ENCODE measurements at places on chromosomes 6 and 20. TPM values are rescaled to one million over a fixed set of nuclear protein-coding genes. Genes with fewer than 3 reads are reported as not detected.

DNA sequence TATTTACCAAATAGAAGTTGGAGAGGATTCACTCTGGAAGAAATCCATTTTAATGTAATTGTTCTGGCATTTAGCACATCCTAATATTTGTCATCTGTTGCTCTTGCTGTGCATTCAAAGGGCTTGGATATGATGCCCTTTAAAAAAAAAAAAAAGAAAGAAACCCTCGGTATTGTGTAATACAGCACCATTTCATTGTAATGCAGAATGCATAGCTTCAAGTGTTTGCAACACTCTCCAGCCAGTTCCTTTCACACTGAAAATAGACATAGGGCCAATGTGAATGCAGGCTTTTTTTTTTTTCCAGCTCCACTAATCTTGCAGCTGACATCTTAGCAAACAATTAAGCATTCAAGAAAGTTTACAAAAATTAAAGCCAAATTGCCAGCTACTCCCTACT, 197.4 kb upstream of the POU3F2 start:
- DNase-seq = no peak

COL11A2 gene
- polyA plus RNA-seq = 35.8 TPM

DNA sequence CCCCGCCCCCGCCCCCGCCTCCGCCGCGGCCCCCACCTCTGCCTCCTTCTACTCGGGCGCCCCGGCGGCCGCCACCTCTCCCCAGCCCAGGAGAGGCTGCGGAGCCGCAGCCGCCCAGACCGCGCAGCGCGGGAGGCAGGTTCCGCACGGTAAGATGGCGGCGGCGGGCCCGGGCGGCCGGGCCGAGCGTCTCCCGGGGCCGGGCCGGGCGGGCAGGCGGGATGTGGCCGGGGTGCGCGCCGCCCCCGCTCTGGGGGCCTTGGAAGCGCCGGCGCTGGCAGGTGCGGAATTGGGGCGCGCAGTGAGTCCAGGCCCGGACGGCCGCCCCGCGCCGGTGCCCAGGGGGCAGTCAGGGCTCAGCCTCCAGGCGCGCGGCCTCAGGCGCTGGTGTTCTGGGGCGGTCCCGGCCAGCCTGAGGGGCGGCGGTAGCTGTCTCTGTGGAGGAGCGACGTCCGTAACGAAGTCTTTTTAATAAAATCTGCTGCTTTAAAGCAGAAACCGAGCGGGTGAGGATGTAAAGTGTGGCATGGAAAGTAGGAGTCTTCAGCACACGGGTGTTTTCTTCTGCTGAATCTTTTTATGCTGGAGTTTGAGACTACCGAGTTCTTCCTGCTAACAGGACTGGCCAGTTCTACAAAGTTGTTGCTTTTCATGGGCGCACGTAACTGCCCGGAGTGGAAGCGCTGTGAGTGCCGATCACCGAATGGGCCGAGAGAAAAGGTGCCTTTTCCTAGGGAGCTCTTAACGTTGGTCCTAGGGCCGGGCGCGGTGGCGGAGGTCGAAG, at the start of gene GID8:
Gene GID8 (plus strand): TSS at position 43 of the 784 bp plus-strand sequence. CDS start 3,356 bp downstream, outside the sequence.
- peak; percentile 48 for DNase-seq

GRCh38 chr6:88780714-88781389, 182.6 kb downstream of the RNGTT start:
- DNase-seq = peak; percentile 63

OPRL1 gene
- polyA plus RNA-seq = 0.89 TPM

GRM1 gene
- 0.05 TPM for polyA plus RNA-seq

DNA sequence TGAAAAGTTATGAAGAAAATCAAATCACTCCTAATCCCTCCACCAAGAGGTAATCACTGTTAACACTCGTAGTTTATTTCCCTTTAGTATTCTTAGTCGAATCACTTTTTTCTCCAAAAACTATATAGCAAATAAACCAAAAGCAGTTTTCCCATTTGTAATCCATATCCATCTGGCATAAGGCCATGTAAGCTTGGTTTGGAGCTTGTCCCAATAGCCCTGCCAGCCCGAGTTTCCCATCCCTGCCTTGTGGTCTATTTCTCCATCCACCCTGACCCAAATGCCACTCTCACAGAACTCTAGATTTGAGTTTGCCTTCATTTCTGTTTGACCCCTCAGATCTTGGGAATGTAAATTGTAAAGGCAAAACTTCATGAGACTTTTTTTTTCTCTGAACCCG, 71.8 kb upstream of the DSP start:
- DNase-seq = no peak

DNA sequence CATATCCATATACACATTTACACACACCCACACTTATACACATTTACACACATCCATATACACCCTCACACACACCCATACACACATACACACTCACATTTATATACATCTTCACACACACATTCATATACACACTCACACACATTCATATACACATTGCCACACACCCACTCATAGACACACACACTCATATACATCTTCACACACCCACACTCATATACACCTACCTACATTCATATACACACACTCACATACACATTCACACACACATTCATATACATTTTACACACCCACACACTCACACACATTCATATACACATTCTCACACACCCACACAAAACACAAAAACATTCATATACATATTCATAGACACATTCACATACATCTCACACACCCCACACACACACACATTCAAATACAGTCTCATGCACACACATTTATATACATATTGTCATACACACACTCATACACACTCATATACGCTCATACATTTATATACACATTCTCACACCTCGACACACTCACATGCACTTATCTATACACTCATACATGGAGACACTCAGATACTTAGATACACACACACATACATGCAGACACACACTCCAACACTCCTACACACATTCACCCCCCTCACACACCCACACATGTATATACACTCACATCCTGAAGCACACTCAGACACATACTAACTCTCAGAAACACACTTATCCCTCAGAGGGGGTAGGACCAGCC, 82.1 kb downstream of the MRPL14 start:
- DNase-seq = no peak

DNA sequence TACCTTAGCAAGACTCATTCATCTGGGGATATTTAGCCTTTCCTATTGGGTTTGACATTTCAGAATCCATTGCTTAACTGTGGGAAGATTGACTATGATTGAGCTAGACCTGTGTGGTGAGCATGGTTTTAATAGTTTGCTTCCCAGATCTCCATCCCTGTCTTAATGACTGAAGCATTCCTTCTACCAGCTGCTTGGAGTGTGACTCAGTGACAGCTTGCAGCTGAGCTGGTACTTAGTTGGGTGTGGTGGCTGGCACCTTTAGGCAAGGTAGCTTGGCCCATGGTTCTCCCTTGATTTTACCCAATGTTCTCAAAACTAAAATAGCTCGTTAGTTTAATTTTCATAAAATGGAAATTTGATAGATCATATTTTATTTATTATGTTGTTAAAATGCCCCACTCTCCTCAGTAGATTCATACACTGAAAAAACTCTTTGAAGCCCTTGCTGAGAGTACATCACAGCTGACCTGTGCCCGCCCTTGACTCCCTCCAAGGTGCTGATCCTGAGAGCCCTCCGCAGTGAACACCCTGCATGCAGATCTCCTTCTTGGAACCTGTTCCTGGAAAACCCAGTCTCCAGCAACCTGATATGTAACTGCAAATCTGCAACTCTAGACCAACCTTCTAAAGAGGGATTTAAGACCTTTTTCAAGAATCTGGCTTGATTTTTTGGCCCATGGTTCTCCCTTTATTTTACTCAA, 19.1 kb downstream of the DOK5 start:
- no peak for DNase-seq

GRCh38 chr6:111950661-111951496, 77.6 kb upstream of the FYN start:
- peak; percentile 55 for DNase-seq

TBC1D32 gene
- 7.2 TPM for polyA plus RNA-seq

OPN5 gene
- polyA plus RNA-seq = not detected

- DNase-seq = no peak
Measured at GRCh38 chr6:169746556-169746955, 4.8 kb downstream of the DYNLT2 start.

SLC24A3 gene
- polyA plus RNA-seq = 24.4 TPM

BPI gene
- polyA plus RNA-seq = 0.53 TPM

All from muscle of arm (tissue), 14 donors.